ENCODE measurements at places on chromosomes 5 and 9.
A peak's percentile ranks its signal among the peaks of the same experiment; 100 is the strongest.

- no peak for DNase-seq
Measured at GRCh38 chr5:11355491-11355890, 548.8 kb downstream of the CTNND2 start.

DNA sequence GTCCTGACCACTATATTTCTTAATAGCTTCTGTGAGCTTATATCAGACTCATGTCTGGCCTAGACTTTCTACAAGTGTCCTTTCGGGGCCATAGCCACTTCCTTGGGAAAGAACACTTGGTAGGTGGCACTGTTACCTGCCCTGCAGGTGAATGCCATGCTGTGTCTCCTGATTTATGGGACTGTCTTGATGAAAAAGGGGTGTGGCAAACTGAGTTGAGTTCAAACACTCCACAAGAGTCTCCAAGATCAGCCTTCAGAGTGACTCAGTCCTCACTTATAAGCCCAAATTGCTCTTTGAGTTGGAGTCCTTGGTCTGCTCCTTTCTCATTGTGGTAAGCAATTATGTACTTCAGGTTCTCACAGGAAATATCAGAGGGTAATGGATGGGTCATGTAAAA, 9.9 kb upstream of the ANKHD1 start:
- no peak for DNase-seq

GRCh38 chr5:53378590-53379247, 101.7 kb upstream of the FST start:
- DNase-seq, result peak; percentile 86

DNA sequence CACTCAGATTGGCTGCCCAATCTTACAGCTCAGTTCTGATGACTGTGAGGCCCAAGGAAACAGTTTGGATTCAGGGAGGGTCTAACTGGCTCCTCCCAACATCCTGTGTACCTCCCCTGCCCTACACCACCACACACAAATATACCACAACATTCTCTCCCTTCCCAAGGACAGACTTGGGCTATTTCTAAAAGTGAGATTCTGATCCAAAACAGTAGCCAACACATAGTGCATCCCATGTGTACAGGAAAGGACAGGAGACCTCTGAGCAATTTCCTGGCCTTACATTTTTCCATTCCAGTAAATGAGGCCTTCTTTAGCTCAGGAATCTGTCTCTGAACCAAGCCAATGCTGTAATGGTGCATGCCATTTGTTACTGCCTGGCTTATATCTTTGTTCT, 20.8 kb downstream of the ZNF366 start:
- DNase-seq, result peak; percentile 72

GRCh38 chr5:78648359-78649210, at the start of gene LHFPL2:
Gene LHFPL2 (minus strand): TSS chr5:78648772. CDS start chr5:78510213, 138,559 bp downstream.
- peak; percentile 71 for DNase-seq
